ENCODE measurements at places on chromosomes 2 and 18.

- H3K27me3 ChIP-seq: no peaks in the 10 kb centered on the region
- no peak for DNase-seq
- H3K27ac ChIP-seq: no peak overlapping the region
- H3K4me1 ChIP-seq: no peaks in the 10 kb centered on the region
- H3K36me3 ChIP-seq: no peaks in the 10 kb centered on the region
Observed at GRCh38 chr2:88857951-88858411, 166.5 kb downstream of the RPIA start.

- H3K4me1 ChIP-seq: no peaks in the 10 kb centered on the region
- no peaks in the 10 kb centered on the region for H3K36me3 ChIP-seq
- no peak overlapping the region for H3K4me3 ChIP-seq
- H3K27me3 ChIP-seq: no peaks in the 10 kb centered on the region
- no peak overlapping the region for H3K27ac ChIP-seq
Observed at GRCh38 chr2:230134496-230135129, 65.9 kb upstream of the SLC16A14 start.

DNA sequence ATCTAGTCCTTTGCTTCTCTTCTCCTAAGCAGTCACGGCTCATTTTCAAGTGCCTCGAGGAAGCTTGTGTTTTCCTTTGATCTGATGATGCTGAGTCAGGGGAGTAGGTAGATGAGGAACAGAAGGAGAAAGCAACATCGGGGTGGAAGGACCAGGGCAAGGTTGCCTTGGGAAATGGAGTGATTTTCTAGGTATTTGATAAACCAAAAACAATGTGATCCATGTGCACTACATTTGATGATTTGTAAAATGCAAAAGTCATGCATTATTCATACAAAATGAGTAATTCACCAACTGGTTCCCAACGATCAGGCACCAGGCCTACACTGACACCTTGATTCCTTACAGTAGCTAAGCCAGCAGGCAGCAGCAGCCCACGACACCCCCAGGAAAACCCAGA is 205.3 kb downstream of the ANAPC1 start:
- no peak overlapping the region for H3K4me3 ChIP-seq
- no peak overlapping the region for H3K27ac ChIP-seq
- DNase-seq: no peak
- no peaks in the 10 kb centered on the region for H3K36me3 ChIP-seq
- H3K4me1 ChIP-seq: no peaks in the 10 kb centered on the region

GRCh38 chr2:172712251-172712650 is 23.4 kb upstream of the RAPGEF4 start:
- H3K27me3 ChIP-seq: no peaks in the 10 kb centered on the region
- no peaks in the 10 kb centered on the region for H3K36me3 ChIP-seq
- no peak overlapping the region for H3K4me3 ChIP-seq
- no peak overlapping the region for H3K27ac ChIP-seq

GRCh38 chr2:133859578-133859977 is 291.3 kb upstream of the NCKAP5 start:
- H3K4me3 ChIP-seq: no peak overlapping the region
- H3K4me1 ChIP-seq: no peaks in the 10 kb centered on the region
- H3K27me3 ChIP-seq: no peaks in the 10 kb centered on the region
- DNase-seq: no peak
- no peak overlapping the region for H3K27ac ChIP-seq

GRCh38 chr2:10759151-10759714 is 37.8 kb downstream of the ATP6V1C2 start:
- H3K36me3 ChIP-seq: no peaks in the 10 kb centered on the region
- no peaks in the 10 kb centered on the region for H3K27me3 ChIP-seq
- DNase-seq: no peak
- no peak overlapping the region for H3K27ac ChIP-seq

- no peak overlapping the region for H3K27ac ChIP-seq
- no peaks in the 10 kb centered on the region for H3K4me1 ChIP-seq
- no peaks in the 10 kb centered on the region for H3K27me3 ChIP-seq
- no peak for DNase-seq
- no peak overlapping the region for H3K4me3 ChIP-seq
- H3K36me3 ChIP-seq: no peaks in the 10 kb centered on the region
Observed at GRCh38 chr18:61085036-61085435, 248.2 kb upstream of the CDH20 start.

GRCh38 chr2:224887141-224887540 is 155.1 kb downstream of the DOCK10 start:
- DNase-seq: no peak
- H3K4me1 ChIP-seq: peaks cover 1% of the 10 kb centered on the region
- H3K36me3 ChIP-seq: peaks cover 4% of the 10 kb centered on the region
- no peak overlapping the region for H3K27ac ChIP-seq
- no peak overlapping the region for H3K4me3 ChIP-seq

- no peaks in the 10 kb centered on the region for H3K27me3 ChIP-seq
- DNase-seq: no peak
- no peak overlapping the region for H3K4me3 ChIP-seq
- H3K27ac ChIP-seq: no peak overlapping the region
- H3K36me3 ChIP-seq: no peaks in the 10 kb centered on the region
- H3K4me1 ChIP-seq: no peaks in the 10 kb centered on the region
Observed at GRCh38 chr2:57936216-57936615, 110.4 kb upstream of the VRK2 start.

GRCh38 chr2:47510745-47511144 is 107.8 kb downstream of the MSH2 start:
- no peaks in the 10 kb centered on the region for H3K27me3 ChIP-seq
- DNase-seq: no peak
- no peaks in the 10 kb centered on the region for H3K36me3 ChIP-seq
- no peak overlapping the region for H3K4me3 ChIP-seq
- H3K4me1 ChIP-seq: no peaks in the 10 kb centered on the region
- H3K27ac ChIP-seq: no peak overlapping the region

- peaks cover 2% of the 10 kb centered on the region for H3K36me3 ChIP-seq
- no peaks in the 10 kb centered on the region for H3K27me3 ChIP-seq
- H3K4me1 ChIP-seq: peaks cover 3% of the 10 kb centered on the region
- H3K4me3 ChIP-seq: no peak overlapping the region
- no peak overlapping the region for H3K27ac ChIP-seq
Observed at GRCh38 chr2:64457524-64457923, 3.6 kb downstream of the LGALSL start.

DNA sequence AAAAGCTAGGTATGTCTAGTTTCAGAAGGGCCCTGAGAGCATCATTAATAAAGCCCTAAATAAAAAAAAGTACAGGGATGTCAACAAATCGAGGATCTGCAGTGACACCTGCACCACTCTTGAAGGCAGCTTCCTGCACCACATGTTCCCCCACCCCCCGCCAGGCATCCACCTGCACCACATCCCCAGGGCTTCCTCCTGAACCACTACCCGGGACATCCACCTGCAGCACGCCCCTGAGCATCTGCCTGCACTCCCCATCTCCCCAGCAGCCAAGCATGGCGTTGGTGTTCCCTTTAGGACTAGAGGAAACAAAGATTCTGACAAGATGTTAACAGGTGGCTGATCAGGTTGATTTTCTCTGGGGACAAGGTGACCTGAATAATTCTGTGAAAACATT is 55.2 kb downstream of the DLGAP1 start:
- H3K27me3 ChIP-seq: no peaks in the 10 kb centered on the region
- no peak for DNase-seq
- peaks cover 3% of the 10 kb centered on the region for H3K4me1 ChIP-seq
- no peaks in the 10 kb centered on the region for H3K36me3 ChIP-seq

DNA sequence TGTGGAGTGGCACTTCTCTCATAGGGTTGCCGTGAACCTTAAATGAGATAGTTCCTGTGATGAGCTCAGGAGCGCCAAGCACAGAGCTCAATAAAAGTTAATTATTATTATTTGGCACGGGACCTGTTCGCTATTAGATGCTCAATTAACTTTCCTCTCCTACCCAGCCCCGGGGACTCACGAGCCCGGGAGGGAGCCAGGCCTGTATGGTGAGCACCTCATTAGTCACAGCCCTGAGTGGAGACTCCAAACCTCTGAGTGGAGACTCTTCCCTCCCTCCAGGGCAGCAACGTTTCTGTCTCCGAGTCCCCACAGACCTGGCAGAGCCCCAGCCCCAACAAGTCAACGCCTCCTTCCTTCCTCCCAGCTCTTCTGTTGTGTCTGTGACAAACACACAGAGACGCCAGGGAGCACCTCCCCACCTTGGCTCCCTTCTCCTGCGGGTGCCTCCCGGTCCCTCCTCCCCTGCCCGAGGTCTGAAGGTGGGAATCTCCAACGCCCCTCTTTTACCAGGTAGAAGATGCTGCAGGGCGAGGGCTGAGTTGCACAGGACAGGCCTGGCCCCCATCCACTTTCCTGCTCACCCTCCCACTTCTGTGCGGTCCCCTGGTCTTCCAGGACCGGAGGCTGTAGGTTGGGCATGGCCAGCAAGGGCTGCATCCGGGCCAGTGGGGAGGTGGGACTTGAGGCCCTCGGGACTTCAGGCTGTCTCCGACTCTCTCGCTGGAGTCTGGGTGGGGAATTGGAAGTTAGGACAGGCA is 52.7 kb upstream of the ODC1 start:
- no peak overlapping the region for H3K27ac ChIP-seq
- no peaks in the 10 kb centered on the region for H3K36me3 ChIP-seq
- no peak overlapping the region for H3K4me3 ChIP-seq
- no peak for DNase-seq
- H3K27me3 ChIP-seq: no peaks in the 10 kb centered on the region

DNA sequence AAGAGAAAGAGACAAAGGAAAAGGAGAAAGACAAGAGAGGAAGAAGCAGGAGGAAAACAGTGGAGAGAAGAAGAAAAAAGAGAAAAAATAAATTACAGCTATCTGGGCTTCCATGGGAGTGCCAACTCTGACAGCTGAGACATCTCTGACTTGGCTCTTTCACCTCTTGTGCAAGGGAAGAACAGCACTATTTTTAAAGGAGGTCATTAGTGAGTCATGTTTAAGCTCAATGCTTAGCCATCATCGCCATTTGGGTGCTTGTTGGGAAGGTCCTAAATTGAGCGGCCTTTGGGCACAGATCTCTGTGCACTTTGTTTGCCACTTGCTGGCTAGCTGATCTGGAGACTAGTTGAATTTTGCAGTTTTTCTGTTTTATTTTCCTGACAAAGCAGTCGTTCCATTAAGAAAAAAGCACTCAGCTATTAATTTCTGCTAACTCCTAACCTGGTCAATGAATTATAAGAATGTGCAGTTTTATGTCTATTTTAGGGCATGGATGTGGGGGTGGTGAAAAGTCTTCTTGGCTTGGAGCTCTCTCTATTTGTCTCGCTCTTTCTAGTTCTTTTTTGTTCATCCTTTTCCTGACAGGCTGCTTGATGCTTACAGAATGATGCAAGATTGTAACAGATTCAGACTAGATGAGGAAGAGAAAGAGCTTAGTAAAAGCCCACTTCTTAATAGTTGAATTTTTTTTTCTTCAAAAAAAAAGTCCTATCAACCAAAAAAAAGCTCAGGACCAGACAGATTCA is 231.5 kb downstream of the SLC8A1 start:
- no peaks in the 10 kb centered on the region for H3K27me3 ChIP-seq
- DNase-seq: no peak
- no peak overlapping the region for H3K4me3 ChIP-seq
- H3K27ac ChIP-seq: no peak overlapping the region
- H3K4me1 ChIP-seq: peaks cover 2% of the 10 kb centered on the region

- no peak overlapping the region for H3K4me3 ChIP-seq
- H3K27ac ChIP-seq: no peak overlapping the region
- H3K27me3 ChIP-seq: no peaks in the 10 kb centered on the region
- DNase-seq: no peak
Observed at GRCh38 chr2:34731292-34731691, 1132.2 kb upstream of the FAM98A start.

GRCh38 chr2:146147448-146148012 is 1627.6 kb upstream of the ZEB2 start:
- no peaks in the 10 kb centered on the region for H3K27me3 ChIP-seq
- H3K36me3 ChIP-seq: no peaks in the 10 kb centered on the region
- H3K27ac ChIP-seq: no peak overlapping the region

DNA sequence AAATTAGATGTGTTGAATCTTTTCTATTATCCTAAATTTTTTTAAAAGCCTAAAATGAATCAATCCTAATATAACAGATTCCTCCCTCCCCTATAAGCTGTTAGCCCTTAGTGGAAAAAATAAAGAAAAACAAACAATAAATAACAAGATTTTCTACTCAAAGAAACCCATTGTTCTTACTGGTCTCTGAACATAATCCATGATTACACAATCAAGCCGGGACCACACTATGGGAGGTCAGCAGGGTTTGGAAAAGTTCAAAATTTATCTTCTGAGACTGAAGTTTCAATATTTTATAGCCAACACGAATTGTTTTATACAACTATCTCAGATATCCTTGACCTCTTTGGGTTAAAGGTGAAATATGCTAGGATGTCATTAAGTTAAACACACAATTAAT is 57.9 kb downstream of the DPP4 start:
- no peaks in the 10 kb centered on the region for H3K4me1 ChIP-seq
- H3K27me3 ChIP-seq: no peaks in the 10 kb centered on the region
- DNase-seq: no peak
- H3K27ac ChIP-seq: no peak overlapping the region

GRCh38 chr2:158191076-158191895 is 89.6 kb downstream of the UPP2 start:
- no peaks in the 10 kb centered on the region for H3K36me3 ChIP-seq
- H3K27me3 ChIP-seq: no peaks in the 10 kb centered on the region
- no peak overlapping the region for H3K27ac ChIP-seq
- no peak for DNase-seq

- no peak overlapping the region for H3K4me3 ChIP-seq
- no peaks in the 10 kb centered on the region for H3K36me3 ChIP-seq
- no peak overlapping the region for H3K27ac ChIP-seq
- no peaks in the 10 kb centered on the region for H3K4me1 ChIP-seq
- H3K27me3 ChIP-seq: no peaks in the 10 kb centered on the region
- no peak for DNase-seq
Observed at GRCh38 chr2:11029136-11029535, 117.4 kb downstream of the KCNF1 start.

GRCh38 chr2:12167525-12168317 is 421.3 kb downstream of the LPIN1 start:
- no peaks in the 10 kb centered on the region for H3K36me3 ChIP-seq
- no peak for DNase-seq
- H3K4me1 ChIP-seq: peaks cover 7% of the 10 kb centered on the region
- no peak overlapping the region for H3K4me3 ChIP-seq

GRCh38 chr18:297936-298335 is 30.1 kb upstream of the THOC1 start:
- DNase-seq: no peak
- no peak overlapping the region for H3K27ac ChIP-seq
- H3K4me1 ChIP-seq: no peaks in the 10 kb centered on the region
- no peaks in the 10 kb centered on the region for H3K27me3 ChIP-seq

DNA sequence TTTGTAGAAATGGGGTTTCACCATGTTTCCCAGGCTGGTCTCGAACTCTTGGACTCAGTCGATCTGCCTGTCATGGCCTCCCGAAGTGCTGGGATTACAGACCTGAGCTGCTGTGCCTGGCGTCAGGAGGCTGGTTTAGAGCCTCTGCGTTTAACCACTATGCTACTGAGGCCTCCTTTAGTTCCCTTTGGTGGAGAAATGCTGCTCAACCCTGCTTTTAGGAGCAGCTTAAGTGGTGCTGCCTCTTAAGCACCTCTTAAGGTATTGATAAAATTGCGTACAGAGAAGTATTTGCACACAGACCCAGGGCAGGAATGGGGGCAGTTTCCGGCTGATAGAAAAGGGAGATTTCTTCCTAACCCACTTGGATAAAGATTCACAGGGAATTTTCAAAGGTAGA is 8.0 kb downstream of the CD8A start:
- H3K36me3 ChIP-seq: no peaks in the 10 kb centered on the region
- H3K4me1 ChIP-seq: peaks cover 2% of the 10 kb centered on the region
- no peaks in the 10 kb centered on the region for H3K27me3 ChIP-seq
- no peak for DNase-seq
- no peak overlapping the region for H3K4me3 ChIP-seq

All from aorta (tissue), 5 donors.